ENCODE measurements at places on chromosomes 1 and 21.

- DNase-seq = no peak
Measured at GRCh38 chr1:66275601-66276023, 258.3 kb upstream of the SGIP1 start.

DNA sequence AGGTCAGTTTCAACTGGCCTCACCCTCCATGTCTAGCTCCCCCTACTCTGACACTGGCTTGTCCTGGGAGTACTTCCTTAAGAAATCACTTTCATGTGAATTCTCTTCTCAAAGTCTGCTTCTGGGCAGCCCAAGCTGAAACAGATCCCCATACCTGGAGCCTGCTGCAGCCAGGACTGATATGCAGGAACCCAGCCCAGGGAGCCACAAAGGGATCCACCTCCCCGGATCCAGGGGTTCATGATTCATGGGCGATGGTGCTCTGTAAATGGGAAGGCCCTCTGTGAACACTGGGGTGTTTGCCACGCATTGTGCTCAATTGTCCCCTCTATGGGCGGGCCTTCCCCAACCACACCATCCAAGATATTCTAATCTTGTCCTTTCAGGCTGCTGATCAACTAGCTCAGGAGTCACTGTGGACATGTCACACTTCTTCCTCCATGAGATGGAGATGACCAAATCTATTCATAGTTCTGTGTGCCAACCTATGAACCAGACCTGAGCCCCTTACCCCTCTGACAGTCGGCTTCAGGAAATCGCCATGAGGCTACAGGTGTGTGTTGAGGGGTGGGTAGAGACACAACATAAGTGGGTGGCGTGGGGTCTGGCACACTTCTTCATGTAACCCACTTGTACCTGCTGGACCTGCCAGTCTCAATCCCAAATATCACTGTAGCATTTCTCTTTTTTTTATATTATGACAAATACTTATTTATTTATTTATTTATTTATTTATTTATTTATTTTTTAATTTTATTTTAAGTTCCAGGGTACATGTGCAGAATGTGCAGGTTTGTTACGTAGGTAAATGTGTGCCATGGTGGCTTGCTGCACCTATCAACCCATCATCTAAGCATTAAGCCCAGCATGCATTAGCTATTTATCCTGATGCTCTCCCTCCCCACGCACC is 41.8 kb downstream of the RUNX3 start:
- no peak for DNase-seq

DNA sequence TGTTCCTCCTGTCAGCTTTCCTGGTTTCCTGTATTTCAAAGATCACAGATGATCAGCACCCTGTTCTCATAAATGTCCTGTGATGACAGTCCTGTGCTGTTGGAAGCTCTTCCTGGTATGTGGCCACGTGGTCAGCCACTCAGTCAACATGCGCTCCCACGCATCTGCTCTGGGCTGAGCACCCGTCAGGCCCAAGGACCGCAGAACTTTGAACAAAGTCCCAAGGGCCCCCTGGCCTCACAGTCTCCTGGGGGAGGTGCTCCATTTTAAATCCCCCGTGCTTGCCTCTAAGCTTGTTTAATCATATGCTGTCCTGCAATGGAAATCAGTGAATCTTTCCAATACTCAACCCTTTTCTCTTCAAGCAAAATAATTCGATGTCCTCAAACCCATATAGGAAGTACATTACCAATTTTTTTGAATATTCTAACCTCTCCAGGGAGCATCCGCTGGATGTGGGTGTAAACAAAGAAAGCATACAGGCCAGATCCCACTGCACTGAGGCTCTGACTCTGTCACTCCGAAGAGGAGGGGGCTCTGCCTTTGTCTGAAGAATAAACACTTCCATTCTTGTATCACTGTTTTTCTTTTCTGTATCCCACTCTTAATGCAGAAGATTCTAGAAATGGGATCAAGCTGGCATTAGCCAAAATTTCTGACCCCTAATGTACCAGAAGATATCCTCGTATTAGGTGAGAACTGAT is 250.3 kb downstream of the SDCCAG8 start:
- no peak for DNase-seq

DNA sequence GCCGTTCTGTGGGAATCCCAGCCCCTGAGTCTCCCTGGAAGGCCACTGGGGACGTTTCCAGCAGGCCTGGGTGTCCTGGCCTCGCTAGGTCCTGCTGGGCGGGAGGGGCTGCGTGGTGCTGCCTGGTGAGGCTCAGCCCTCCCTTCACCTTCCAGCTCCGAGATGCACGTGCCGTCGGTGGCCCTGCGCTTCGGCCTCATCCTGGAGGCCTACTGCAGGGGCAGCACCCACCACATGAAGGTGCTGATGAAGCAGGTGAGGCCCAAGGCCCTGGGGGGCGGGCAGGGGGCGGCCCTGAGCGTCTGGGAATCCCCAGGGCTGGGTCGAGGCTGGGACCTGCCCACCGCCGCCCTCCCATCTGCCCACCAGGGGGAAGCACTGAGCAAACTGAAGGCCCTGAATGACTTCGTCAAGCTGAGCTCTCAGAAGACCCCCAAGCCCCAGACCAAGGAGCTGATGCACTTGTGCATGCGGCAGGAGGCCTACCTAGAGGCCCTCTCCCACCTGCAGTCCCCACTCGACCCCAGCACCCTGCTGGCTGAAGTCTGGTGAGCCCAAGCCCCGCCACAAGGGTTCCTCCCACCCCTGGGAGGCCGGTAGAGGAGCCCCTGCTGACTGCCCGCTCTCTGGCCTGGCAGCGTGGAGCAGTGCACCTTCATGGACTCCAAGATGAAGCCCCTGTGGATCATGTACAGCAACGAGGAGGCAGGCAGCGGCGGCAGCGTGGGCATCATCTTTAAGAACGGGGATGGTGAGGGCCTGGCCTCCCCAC is 70.3 kb downstream of the PIK3CD start:
- DNase-seq = no peak

GRCh38 chr1:100353071-100353801 is 930 bp downstream of the CDC14A start:
- DNase-seq = no peak

DNA sequence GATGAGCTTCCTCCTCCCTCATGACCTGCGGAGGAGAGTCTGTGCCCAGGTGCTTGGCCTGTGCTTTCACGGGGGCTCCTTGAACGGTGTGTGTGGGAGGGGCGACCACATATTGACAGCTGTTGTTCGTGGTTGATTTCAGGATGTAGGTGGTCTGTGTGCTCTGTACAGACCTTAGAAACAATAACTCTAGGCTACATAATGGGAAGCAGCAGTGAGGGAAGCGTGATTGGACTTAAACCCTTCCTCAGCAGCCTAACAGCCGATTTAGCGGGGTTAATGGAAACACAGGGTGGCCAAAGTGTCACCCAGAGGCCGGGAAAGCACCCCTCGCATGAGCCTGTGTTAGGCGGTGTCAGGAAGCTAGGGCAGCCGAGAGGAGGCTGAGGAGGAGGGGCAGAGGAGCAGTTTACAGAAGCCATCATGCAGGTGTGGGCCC is 56.0 kb downstream of the TBCE start:
- DNase-seq = no peak

DNA sequence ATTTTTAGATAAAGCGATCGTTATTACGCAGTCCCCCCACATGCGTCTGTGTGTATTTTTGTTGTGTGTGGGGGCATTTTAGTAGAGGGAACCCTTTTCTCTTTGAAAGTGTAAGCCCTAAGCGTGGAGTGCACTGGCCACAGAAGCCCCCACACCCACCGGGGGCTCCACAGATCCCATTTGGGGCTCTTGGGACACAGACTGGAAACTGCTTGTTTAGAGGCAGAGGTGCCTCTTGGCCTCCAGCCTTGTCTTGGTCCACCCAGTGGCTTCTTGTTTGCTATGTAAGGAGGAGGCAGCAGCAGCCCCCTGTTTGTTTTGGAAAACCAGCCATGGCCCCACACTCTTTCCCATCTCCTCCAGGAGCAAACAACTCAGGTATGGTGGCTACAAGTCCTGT is 42.8 kb downstream of the SLC37A1 start:
- no peak for DNase-seq

- DNase-seq = no peak
Measured at GRCh38 chr1:46517010-46517600, 27.5 kb downstream of the DMBX1 start.

GRCh38 chr1:195053478-195053877 is 1554.8 kb downstream of the KCNT2 start:
- no peak for DNase-seq

GRCh38 chr1:165383067-165383466 is 26.6 kb upstream of the LMX1A start:
- no peak for DNase-seq

- DNase-seq = no peak
Measured at GRCh38 chr1:113692824-113693431, 66.4 kb downstream of the PHTF1 start.

DNA sequence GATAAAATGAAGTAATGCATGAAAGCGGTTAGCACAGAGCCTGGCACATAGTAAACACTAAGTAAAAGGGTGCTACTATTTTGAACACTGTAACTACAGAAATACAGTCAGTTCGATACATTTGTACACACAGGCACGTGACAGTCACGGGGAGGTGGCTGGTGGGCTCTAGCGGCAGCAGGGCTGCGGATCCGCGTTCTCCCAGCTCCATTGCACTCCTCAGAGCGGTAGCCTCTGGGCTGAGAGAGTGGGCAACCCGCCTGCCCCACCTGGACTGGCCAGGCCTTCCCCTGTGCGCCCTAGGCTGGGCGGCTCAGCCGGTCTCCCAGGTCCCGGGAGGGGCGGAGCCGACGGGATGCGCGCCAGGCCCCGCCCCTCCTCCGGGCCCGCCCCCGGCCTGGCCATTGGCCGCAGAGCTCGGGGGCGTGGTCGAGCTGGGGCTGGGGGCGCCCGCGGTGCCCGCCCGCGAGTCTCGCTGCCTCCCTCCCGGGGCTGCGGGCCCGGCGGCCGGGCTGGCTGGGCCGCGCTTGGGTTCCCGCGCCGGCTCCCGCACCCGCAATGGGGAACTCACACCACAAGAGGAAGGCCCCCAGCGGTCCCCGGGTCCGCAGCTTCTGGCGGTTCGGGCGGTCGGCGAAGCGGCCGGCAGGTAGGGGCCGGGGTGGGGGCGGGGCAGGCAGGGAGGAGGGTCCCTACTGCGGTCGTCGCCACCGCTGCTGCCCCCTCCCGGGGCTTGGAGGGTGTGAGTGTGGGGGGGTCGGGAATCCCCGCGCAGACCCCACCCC is 51.2 kb upstream of the SYNC start:
- DNase-seq = no peak

GRCh38 chr1:90162216-90162615 is 167.3 kb downstream of the ZNF326 start:
- DNase-seq = no peak

DNA sequence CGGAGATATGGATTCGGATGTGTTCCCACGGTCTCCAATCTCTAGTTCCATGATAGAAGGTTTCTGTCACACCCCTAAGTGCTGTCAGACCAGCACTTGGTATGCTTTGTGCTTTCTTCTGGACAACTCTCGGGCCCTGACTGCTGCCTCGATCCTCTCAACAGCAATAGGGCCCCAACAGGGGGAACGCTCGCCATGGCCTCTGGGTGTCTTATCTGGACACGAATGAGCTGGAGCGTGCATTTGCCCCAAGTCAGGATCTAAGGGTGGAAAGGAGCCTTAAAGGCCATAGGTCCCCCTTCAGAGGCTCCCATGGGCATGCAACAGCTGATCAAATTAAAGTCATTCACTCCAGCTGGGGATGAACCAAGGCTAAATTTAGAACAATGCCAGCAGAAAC is 76.8 kb downstream of the TCP10L start:
- no peak for DNase-seq

- DNase-seq = no peak
Measured at GRCh38 chr21:29914326-29914725, 25.5 kb downstream of the GRIK1 start.

- no peak for DNase-seq
Measured at GRCh38 chr1:196144588-196144987, 463.7 kb downstream of the KCNT2 start.

GRCh38 chr21:29350246-29350779 is 51.6 kb downstream of the BACH1 start:
- no peak for DNase-seq

DNA sequence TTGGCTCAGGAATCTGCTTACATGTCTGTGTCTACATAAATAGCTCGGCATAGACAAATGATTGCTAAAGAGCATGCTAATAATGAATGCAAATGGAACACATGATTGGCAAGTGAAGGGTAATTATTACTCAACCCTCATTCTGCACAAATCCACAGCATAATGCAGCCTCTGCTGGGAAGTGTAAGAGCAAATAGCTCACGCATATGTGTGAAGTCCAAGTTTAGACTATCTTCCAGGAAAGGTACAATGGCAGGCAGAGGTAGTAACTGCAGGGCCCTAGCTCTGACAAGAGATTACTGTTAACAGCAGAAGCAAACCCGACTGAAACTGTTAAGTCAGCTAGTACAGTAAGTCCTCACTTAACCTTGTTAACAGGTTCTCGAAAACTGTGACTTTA is 7.0 kb upstream of the IL6R start:
- DNase-seq = no peak

GRCh38 chr1:19596065-19596713 is 47.9 kb upstream of the NBL1 start:
- no peak for DNase-seq

Measured in pulmonary artery endothelial cell (primary cell).